Right atrium auricular region (tissue), 2 donors: ENCODE measurements at places on chromosomes 5 and 9. TPM values are rescaled to one million over a fixed set of nuclear protein-coding genes. Genes with fewer than 3 reads are reported as not detected.

GRCh38 chr9:115032296-115032695 lies 85.7 kb downstream of the TNC start:
- no peaks in the 10 kb centered on the region for H3K36me3 ChIP-seq
- no peak for DNase-seq
- no peaks in the 10 kb centered on the region for H3K27me3 ChIP-seq
- peaks cover 8% of the 10 kb centered on the region for H3K4me1 ChIP-seq
- no peak overlapping the region for H3K27ac ChIP-seq

The ZNF454 gene
- 2.6 TPM for total RNA-seq

GRCh38 chr5:138467711-138468132 lies 2.4 kb downstream of the EGR1 start:
- DNase-seq, result peak; percentile 63
- peak overlapping the region; percentile 73 for H3K4me3 ChIP-seq
- no peak overlapping the region for H3K27ac ChIP-seq
- H3K4me1 ChIP-seq, result no peaks in the 10 kb centered on the region
- no peaks in the 10 kb centered on the region for H3K27me3 ChIP-seq
- peaks cover 18% of the 10 kb centered on the region for H3K36me3 ChIP-seq

GRCh38 chr5:7867260-7867659 lies 1.6 kb downstream of the FASTKD3 start:
- no peak overlapping the region for H3K4me3 ChIP-seq
- no peaks in the 10 kb centered on the region for H3K36me3 ChIP-seq
- DNase-seq, result no peak
- H3K27me3 ChIP-seq, result no peaks in the 10 kb centered on the region
- no peaks in the 10 kb centered on the region for H3K4me1 ChIP-seq
